ENCODE measurements at places on chromosomes 2 and 18.

GRCh38 chr18:55421615-55422419 lies 166.2 kb downstream of the TCF4 start:
- DNase-seq, result no peak

DNA sequence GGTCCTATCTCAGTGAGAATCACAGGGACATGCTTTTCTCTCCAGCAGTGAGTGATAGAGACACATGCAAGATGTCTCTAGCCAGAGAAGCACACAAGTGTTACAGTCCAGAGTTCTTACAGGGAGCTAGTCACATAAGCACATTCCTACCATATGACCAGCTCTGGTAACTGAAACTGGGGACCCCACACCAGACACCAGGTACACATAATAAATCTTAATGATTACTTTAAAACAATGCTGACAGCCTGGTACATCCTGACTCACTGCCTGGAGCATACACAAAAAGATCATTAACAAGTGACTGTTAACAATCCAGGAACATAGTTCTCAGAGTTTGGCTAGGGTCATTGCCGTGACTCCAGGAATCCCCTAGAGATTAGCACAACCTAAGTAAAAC lies 53.6 kb downstream of the GALNT1 start:
- no peak for DNase-seq

DNA sequence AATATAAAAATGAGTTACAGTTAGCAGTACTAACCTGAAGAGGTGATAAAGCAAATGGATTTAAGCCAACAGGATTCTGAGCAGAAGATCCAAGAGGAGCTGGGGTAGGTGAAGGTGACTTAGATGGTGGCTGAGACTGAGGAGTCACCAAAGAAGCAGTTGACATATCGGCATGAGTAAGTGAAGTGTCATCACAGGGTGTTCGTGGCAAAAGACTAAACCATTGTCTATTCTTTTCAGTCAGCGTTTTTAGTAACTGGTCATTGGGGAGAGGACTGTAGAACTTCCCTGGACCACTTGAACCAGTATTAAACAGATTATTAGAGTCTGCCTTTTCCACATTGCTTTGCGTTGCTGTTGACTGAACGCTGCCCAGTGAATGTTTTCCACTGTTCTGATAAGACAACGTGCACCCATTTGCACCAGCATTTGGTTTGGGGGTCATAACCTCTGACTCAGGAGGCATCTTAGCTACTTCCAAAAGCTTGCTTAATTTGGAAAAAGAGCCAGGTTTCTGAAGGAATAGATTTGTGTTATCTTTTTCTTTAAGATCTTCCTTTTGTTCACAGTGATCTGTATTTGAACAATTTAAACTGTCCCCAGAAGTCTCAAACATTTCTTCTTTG lies 63.3 kb upstream of the WDSUB1 start:
- DNase-seq, result no peak

DNA sequence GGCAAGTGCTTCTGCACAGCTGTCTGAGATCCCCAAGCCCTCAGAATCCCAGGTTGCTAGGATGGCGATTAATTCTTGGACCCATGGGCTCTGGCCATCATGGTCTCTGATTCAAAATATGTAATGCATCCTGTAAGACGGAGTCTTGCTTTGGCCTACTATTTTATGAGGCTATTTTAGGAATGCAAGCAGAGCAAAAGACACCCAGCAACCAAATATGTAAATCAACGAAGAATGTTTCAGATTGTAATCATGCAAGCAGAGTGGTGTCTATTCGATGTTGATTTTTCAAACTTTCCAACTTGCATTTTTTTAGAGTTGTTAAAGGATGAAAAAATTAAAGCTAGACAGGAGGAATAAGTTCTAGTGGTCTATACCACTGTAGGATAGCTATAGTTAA lies 154.8 kb downstream of the COL6A3 start:
- no peak for DNase-seq

- no peak for DNase-seq
Observed at GRCh38 chr2:182826064-182826463, 40.4 kb downstream of the FRZB start.

GRCh38 chr2:133651861-133652260 lies 83.6 kb upstream of the NCKAP5 start:
- no peak for DNase-seq

GRCh38 chr2:235216901-235217300 lies 265.1 kb downstream of the SH3BP4 start:
- DNase-seq, result no peak

DNA sequence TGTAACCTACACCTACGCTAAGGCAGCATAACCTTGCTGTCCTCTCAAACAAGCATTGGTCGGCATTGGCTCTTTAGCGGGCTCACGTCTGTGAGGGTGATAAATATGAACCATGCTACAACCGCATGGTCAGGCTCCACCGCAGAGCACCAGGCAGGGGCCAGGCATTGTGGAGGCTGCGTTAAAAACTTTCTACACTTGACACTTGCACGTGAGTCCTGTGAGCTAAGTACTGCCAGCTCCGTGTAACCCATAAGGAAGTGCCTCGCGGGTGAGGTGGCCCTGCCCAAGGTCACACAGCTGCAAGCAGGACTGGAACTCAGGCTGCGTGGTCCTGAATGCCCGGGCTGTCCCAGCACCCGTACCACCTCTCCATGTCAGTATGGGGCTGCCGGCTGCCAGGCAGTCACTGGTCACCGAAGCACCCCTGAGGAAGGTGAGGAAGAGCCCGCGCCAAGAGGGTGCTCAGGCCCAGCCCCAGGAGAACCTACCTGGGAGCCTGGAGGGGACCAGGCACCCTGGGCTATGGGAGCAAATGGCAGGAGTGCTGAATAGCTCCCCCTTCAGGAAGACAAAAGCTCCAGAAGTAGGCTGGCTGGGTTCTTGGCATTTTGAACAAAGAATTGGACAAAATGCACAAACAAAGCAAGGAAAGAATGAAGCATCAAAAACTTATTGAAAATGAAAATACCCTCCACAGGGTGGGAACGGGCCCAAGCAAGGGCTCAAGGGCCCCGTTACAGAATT lies 271.1 kb upstream of the RAB6C start:
- DNase-seq, result no peak

- no peak for DNase-seq
Observed at GRCh38 chr2:65404988-65405697, 27.3 kb downstream of the SPRED2 start.

GRCh38 chr2:32453242-32454062 lies 96.6 kb downstream of the BIRC6 start:
- DNase-seq, result no peak

GRCh38 chr2:120443946-120444345 lies 98.0 kb downstream of the INHBB start:
- DNase-seq, result no peak
